ENCODE measurements at places on chromosomes 13 and 19. TPM values are rescaled to one million over a fixed set of nuclear protein-coding genes. Genes with fewer than 3 reads are reported as not detected.

GRCh38 chr13:104773775-104774174 lies 1707.6 kb upstream of the SLC10A2 start:
- no peak overlapping the region for H3K4me3 ChIP-seq
- no peaks in the 10 kb centered on the region for H3K36me3 ChIP-seq
- H3K27me3 ChIP-seq: no peaks in the 10 kb centered on the region
- no peaks in the 10 kb centered on the region for H3K4me1 ChIP-seq

GRCh38 chr13:26326562-26326961 lies 72.6 kb downstream of the CDK8 start:
- no peaks in the 10 kb centered on the region for H3K27me3 ChIP-seq
- no peaks in the 10 kb centered on the region for H3K36me3 ChIP-seq
- H3K4me1 ChIP-seq: no peaks in the 10 kb centered on the region
- no peak for DNase-seq
- H3K27ac ChIP-seq: no peak overlapping the region

DNA sequence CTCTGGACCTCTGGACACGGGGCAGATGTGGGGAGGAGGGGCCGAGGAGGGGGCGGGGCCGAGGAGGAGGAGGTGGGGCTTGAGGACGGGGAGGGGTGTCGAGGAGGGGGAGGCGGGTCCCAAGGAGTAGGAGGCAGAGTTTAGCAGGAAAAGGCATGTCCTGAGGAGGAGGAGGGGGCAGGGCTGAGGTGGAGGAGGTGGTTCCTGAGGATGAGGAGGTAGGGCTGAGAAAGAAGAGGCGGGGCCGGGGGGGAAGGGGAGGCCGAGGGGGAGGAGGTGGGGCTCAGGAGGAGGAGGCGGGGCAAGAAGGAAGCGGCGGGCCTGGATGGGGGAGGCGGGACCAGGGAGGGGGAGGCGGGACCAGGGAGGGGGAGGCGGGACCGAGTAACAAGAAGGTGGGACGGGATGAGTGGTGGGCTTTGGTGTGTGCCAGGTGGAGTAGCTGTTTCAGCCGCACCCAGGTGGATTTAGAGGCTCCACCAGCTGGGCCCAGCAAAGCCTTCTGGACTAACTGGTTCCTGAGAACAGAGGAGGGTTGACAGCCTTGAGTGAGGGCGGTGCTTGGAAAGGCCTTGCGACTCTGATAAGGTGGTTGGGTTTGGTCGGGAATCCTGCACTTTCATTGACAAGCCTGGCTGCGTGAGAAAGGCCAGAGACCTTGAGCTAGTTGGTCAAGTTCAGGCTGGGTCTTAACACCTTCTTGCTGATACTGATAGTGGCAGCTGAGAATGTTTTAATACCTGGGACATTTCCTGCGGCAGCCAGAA lies 7.7 kb downstream of the TECR start:
- no peaks in the 10 kb centered on the region for H3K27me3 ChIP-seq
- H3K4me3 ChIP-seq: no peak overlapping the region
- H3K36me3 ChIP-seq: no peaks in the 10 kb centered on the region
- no peak overlapping the region for H3K27ac ChIP-seq
- peak; percentile 84 for DNase-seq

GRCh38 chr19:49687566-49688316 lies 1.7 kb upstream of the ADM5 start:
- no peak overlapping the region for H3K4me3 ChIP-seq
- H3K36me3 ChIP-seq: peaks cover 39% of the 10 kb centered on the region
- no peaks in the 10 kb centered on the region for H3K27me3 ChIP-seq
- no peak for DNase-seq
- no peak overlapping the region for H3K27ac ChIP-seq

- no peak overlapping the region for H3K4me3 ChIP-seq
- no peaks in the 10 kb centered on the region for H3K27me3 ChIP-seq
- no peaks in the 10 kb centered on the region for H3K36me3 ChIP-seq
- peaks cover 6% of the 10 kb centered on the region for H3K4me1 ChIP-seq
- no peak for DNase-seq
Observed at GRCh38 chr13:99913167-99913566, 58.4 kb downstream of the ZIC5 start.

The ZNF490 gene
- 3.5 TPM for total RNA-seq

The COMP gene
- not detected for total RNA-seq

The ZNF383 gene
- 3.2 TPM for total RNA-seq

The NOVA2 gene
- 0.47 TPM for total RNA-seq

All from liver (tissue), 10 donors.